Activated CD8-positive, alpha-beta T cell treated with anti-CD3 and anti-CD28 coated beads for 36 hours (primary cell): ENCODE measurements at places on chromosomes 16 and 17. TPM values are rescaled to one million over a fixed set of nuclear protein-coding genes. Genes with fewer than 3 reads are reported as not detected.

GRCh38 chr17:76569607-76570279 lies 15.9 kb downstream of the ST6GALNAC2 start:
- no peak for DNase-seq

RPA1 gene
- 197 TPM for total RNA-seq

HOXB6 gene
- not detected for total RNA-seq

DNA sequence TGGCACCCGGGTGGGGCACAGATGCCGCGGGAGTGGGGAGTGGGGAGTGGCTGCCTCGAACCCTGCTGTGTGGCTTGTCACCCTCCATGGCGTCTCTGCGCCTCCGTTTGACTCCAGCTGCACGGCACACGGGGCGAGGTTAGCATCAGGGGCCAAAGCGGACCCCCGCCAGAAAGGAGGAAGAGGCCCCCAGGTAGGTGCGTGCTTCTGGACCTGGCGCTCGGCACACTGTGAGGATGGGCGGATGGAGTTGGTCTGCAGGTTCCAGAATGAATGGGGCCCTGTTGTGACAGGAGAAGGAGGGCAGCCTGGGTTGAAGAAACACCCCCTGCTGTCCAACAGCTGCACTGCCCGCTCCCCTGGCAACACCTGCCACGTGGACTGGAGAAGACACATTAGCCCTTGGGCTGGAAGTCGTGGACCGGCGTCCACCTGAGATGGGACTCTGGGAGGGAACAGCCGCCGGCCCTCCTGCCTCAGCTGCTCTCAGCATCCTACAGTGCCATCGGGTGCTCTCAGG lies 9.4 kb upstream of the FASN start:
- peak; percentile 38 for DNase-seq

MAFG gene
- 12.4 TPM for total RNA-seq

CMTM4 gene
- 3.5 TPM for total RNA-seq

DNA sequence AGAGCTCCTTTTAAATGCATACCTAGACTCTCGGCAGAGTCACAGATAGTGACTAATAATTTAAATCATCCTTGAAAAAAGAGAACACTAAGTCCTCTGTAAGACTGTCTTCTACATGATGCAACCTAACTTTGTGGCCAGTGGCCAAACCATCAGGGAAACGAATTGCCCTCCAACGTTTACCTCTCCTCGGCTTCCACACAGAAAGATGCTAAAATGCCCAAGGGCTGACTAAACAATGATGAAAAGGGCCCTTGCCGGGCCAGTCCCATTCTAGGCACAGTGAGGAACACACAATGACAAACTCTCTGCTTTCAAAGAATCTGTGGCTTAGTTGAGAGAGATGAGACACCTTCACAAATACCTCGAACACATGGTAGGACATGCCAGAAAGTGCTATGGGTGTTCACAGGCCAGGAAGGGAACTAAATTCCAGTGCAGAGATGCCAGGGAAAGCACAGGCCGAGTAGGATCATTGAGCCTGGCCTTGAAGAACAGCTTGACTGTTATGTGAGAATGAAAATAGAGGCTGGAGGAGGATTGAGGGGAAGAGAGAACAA lies 35.3 kb upstream of the PITPNM3 start:
- DNase-seq = no peak

DNA sequence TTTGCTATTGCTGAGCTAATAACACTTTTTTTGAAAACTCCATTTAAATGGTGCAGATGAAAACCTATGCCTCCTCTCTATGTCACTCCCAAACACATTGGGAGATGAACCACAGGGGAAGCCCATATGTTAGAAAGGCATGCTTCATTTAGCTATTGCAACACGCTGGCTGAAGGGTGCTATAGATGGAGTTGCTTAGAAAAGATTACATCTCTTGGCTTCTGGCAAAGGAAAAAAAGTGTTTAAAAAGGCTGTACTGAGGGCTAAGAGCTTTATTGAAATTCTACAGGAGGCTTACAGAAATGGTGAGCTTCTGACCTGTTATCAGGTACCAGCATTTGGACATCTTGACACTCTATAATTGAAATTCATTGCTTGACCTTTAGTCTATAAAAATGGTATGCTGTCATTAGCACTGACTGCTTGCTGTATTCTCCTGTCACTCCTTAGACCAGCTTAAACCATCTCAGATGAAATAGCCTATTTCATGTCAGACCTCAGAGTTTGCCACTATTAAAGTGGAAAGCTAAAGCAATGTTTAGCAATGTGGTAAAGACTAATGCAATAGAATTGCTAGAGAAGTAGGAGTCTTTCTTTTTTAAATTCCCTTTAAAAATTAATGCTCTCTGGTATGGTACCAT lies 503.9 kb downstream of the CDH11 start:
- DNase-seq = no peak

WNK4 gene
- 0.72 TPM for total RNA-seq

GRCh38 chr17:73639932-73640331 lies 4.3 kb downstream of the SDK2 start:
- DNase-seq = no peak

DNA sequence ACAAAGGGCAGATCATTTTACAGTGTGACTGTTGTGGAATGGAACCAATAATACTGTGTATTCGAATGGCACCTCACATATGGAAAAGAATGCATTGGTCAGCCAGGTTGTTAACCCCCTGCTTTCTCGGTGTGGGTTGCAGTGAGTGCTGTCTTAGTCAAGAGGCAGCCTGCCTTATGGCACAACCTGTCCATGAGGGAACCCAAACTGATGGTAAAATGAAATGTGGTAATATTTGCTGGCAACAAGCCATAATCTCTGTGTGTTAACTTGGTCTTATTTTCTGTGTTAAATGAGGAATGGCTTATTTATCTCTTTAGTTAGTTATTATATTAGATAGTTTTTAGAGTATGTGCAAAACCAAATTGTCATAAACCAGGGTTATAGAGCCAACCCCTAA lies 81.6 kb downstream of the TMC6 start:
- no peak for DNase-seq

DNA sequence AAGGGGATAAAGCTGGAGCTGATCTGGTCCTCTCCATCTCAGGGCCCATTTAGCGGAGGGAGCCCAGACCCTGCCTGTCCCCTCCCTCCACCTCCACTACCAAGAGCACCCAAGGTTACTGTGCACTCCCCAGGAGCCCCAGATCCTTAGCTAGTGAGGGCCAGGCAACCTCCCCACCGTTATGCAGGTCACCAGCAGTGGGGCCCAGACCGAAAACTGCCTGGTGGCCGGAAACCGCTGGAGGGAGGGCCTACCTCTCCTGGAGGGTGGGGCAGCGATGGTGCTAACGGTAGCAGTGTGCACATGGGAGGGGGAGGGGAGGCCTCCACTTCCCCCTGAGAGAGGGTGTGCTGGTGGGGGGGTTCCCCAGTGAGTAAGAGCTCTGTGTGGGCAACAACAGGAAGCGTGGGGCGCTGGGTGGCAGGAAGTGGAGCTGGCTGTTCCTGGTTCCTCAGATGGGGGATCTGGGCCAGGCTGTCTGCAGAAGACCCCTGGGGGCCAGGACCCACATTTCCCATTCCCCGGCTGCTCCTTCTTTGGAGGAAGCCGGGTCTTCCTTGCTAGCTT lies 4.4 kb downstream of the FMNL1 start:
- peak; percentile 99 for DNase-seq

DNA sequence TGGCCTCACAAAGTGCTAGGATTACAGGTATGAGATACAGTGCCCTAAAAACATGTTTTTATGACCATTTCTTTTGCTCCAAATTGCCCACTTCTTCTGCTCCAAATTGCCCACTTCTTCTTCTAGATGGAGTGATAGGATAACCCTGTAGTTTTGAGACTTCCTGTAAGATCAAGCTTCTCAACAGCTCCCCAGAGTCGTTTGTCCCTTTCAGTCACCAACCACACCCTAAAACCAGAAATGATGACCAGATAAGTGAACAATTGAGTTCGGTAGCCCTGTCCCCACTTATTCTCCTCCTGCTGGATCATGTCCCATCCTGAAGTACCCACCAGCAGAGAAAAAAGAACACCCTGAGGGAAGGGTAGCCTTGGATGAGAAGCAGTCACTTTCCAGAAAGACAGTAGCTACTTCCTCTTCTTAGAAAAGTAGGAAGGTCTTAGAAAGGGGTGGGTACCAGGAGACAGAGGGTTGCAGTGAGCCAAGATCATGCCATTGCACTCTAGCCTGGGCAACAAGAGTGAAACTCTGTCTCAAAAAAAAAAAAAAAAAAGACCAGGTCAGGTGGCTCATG lies 2.5 kb downstream of the ODAD4 start:
- no peak for DNase-seq

- DNase-seq = no peak
These were observed 86.4 kb downstream of the SOCS1 start for GRCh38 chr16:11169641-11170040.

- peak; percentile 74 for DNase-seq
These were observed 275.3 kb downstream of the PARN start for GRCh38 chr16:14354561-14355351.

- DNase-seq = no peak
These were observed 18.2 kb upstream of the METTL2A start for GRCh38 chr17:62405451-62405850.

DNA sequence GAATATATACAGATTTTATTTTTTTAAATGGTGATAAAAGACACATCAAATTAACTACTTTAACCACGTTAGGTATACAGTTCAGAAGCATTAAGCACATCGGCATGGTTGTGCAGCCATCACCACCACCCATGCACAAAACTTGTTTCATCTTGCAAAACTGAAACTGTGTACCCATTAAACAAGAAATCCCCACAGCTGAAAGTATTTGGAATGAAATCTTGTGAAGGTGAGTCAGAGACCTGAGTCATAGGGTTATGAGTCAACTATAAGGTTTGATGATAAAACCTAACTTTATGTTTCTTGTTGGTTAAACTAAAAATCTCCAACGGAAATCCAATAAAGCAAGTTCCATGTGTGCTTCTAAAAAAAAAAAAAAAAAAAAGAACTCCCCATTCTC lies 561.6 kb upstream of the PSMD7 start:
- DNase-seq = peak; percentile 29

CEP95 gene
- total RNA-seq = 45.7 TPM

TEKT5 gene
- 0.16 TPM for total RNA-seq

DNA sequence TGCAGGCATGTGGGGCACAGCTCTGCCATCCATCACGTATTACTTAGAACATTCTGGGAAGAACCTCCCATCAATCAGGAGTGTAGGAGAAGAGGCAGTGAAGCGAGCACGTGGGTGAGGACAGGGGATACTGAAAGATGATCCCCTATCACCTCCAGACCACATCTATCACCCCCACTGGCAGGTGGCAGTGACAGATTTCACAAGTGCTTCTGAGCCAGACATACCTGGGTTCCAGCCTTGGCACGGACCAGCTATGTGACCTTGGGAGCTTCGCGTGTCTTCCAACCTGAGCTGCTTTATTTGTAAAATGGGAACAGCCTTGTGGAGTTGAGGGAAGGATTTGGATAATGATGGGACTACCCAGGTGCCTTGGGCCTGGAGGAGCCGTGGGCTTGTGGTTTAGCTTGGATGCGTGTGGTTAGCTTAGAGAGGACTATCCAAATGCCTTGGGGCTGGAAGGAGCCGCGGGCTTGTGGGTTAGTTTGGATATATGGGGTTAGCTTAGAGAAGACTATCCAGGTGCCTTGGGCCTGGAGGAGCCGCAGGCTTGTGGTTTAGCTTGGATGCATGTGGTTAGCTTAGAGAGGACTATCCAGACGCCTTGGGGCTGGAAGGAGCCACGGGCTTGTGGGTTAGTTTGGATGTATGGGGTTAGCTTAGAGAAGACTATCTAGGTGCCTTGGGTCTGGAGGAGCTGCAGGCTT lies 206.4 kb downstream of the ENGASE start:
- DNase-seq = no peak

DNA sequence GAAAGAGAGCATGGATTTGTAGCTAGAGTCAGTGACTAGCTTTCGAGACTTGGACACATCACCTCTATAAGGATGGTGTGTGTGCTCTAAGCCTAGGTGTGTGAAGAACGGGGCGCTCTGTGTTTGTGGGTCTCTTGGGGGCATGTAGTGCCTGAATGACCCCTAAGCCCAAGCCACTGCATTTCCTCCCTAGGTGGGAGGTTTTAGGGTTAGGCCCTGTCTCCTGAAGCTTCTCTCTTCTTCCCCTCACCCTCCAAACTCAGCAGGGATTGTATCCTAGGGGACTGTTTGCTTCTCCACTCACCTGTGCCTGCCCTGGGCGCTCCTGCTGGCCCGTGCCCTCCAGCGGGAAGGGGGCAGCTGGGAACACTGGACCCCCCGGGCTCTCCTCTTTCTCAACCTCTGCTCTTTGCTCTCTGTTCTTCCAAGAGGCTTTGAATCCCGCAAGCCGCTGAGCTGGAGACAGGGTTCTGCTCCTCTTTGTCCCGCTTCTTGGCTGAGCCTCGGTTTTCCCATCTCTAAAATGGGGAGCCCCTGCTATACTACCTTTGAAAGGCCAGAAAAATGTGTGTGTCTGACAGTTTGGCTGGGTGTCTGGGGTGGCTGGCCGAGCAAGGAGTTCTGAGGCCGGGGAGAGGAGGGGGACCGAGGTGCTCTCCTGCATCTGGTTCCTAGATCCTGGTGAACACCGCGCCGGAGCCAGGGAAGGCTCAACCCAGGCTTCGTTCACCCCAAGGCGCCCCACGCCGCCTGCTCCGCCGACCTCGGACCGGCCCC lies 810 bp downstream of the CYGB start:
- DNase-seq = no peak

- DNase-seq = no peak
These were observed 4.6 kb downstream of the COG7 start for GRCh38 chr16:23448392-23448791.

MILR1 gene
- 1.3 TPM for total RNA-seq

- DNase-seq = no peak
These were observed 197.0 kb downstream of the CYLD start for GRCh38 chr16:50938932-50939331.

DNA sequence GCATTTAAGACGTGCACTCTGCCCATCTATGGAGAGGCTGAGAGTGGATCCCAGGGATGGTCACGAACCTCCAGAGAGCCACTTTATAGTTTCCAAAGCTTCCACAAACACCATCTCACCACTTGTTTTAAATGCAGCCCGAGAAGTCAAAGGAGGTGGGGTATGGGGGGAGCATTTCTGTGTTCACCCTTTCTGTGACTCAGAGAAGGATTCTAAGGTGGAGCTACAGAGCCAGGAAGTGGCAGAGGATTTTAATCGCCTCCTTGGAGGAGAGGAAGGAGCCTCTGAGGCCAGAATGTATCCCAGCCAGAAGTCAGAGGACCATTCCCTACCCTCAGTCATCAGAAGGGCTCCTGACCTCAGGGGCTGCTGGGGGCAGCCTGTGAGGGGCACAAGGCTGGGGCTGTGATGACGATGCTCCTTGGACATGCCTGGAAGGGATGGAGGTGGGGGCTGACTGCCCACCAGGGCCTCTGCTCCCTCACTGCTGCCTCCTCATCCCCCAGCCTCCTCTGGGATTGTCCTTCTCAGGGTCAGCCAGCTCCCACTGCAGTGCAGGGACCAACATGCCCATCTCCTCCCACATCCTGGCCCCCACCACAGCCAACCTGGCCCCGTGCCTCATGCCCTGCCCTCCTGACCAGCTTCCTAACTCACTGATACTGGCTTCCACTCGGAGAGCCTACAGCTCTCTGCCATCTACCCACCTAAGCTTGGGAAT lies 2.8 kb downstream of the XYLT2 start:
- DNase-seq = no peak

KRT33A gene
- total RNA-seq = not detected

DNA sequence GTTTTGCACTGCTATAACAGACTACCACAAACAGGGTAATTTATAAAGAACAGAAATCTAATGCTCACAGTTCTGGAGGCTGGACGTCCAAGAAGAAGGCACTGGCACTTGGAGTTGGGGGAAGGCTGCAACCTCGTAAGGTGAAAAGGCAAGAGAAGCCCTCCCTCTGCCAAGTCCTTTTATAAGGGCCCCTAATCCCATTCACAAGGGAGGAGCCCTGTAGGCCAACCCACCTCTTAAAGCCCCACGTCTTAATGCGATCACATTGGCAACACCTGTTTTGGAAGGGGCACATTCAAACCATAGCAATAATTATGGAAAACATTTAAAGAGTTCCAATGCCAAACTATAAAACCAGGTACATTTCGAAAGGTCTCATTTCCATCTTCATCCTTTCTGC lies 5.2 kb downstream of the PKD1L3 start:
- no peak for DNase-seq
